ENCODE measurements at places on chromosomes 2 and 18. TPM values are rescaled to one million over a fixed set of nuclear protein-coding genes. Genes with fewer than 3 reads are reported as not detected.

OLA1 gene
- total RNA-seq = 45.8 TPM

TMEFF2 gene
- total RNA-seq = not detected

DNA sequence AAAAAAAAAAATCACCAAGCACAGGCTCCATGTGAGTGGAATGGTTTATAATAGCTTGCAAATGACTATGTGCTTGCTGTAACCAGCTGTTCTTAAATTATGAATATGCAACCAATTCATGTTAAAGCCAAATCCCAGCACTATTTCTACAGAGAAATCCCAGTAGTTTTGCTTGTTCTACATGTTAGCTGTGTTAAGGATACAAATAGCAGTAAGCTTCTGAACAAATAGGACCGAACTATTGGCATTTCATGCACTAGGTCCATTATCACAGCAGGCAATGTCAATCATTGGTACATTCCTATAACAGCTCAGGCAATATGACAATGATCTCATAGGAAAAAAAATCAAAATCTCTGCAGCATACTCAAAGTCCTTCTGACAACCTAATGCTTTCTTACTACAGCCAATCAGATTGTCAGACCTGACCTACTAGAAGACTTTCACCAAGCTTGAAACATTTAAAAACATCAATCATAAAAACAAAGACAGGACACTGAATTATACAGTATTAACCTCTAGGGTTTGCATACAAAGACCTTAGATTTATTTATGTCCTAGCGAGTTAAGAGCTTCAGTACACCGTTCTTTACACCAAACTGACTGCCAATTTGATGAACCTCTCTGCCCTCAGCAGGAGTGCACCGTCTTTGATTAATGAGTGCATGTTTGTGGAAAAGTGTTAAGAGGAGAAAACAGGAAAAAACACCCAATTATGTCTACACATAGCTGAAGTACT, 6.4 kb downstream of the BAZ2B start:
- no peak overlapping the region for H3K4me3 ChIP-seq
- no peaks in the 10 kb centered on the region for H3K27me3 ChIP-seq
- no peak for DNase-seq
- peaks cover 5% of the 10 kb centered on the region for H3K4me1 ChIP-seq
- no peaks in the 10 kb centered on the region for H3K36me3 ChIP-seq
- H3K27ac ChIP-seq = no peak overlapping the region

- no peaks in the 10 kb centered on the region for H3K36me3 ChIP-seq
- H3K4me1 ChIP-seq = no peaks in the 10 kb centered on the region
- no peak overlapping the region for H3K27ac ChIP-seq
- H3K27me3 ChIP-seq = no peaks in the 10 kb centered on the region
- no peak overlapping the region for H3K4me3 ChIP-seq
- DNase-seq = no peak
Observed at GRCh38 chr2:61677942-61678341, 139.8 kb upstream of the XPO1 start.

DNA sequence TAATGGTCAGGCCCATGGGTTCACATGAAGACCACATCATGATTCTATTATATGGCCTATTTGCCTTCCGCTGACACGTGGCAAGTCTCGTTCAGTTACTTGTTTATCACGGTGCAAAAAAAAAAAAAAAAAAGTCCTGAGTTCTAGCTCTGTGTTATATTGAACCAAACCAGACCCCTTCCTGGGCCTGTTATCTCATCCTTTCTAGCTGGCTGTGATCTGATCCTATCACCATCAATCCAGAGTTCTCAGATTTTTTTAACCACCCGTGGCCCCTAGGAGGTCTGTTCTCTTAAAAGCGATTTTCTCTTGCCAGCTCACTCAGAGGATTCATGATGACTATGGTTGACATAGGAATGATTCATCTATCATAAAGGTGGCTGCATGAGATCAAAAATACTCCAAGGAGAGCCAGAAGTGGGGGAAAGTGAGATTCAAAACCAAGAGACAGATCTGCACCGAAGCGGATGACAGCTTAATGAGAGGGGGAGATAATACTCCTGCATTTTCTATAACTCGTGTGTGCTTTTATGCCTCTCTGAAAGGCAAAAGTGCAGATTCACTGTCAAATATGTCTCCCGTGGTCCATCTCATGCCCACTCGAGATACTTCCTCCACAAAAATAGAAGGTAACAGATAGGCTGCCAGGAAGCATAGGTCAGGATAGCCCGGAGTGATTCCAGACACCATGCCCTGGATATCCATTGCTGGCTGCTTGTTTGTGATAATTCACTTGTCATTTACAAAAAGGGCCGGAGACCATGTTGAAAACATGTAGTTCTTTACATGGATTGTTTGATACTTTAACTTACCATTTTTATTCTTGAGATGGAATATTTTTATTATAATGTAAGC, 505.7 kb upstream of the KLHL29 start:
- no peak overlapping the region for H3K4me3 ChIP-seq
- H3K27me3 ChIP-seq = no peaks in the 10 kb centered on the region
- no peaks in the 10 kb centered on the region for H3K4me1 ChIP-seq
- H3K36me3 ChIP-seq = no peaks in the 10 kb centered on the region
- no peak overlapping the region for H3K27ac ChIP-seq
- no peak for DNase-seq

DNA sequence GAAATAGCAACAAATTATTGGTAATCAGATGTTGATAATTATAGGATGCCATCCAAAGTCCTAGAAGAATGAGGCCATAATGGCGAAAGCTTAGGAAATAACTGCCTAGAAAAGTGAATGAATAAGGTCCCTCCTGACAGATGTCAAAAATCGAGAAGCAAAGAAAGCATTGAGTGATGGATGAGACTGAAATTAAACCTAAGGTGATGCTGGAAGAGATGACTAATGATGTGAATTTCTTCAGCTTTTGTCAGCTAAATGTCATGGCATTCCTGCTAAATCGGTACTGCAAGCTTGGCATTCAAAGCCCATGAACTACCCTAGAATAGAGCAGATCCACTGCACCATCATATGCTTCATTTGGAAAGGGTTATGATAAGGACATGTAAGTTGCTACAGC, 74.8 kb upstream of the RGPD4 start:
- H3K27me3 ChIP-seq = no peaks in the 10 kb centered on the region
- no peak overlapping the region for H3K4me3 ChIP-seq
- H3K27ac ChIP-seq = no peak overlapping the region
- DNase-seq = no peak
- no peaks in the 10 kb centered on the region for H3K4me1 ChIP-seq

DNA sequence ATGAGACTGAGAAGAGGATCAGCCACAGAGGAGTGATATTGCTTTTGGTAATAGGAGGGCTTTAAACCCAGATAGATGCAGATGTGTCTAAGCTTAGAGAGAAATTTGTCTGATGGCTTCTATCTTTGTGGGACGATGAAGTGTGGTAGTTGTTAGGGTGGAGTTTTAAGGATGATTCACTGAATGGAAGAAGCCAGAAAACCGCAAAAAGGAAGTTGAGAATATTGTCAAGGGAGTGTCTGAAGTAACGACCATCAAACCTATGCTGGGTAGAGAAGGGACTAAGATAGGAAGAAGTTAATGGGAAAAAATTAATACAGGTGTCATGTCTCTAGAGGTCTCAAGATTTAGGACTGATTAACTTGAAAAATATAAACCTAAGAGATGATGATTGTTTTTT, 195.6 kb upstream of the MC4R start:
- H3K4me3 ChIP-seq = no peak overlapping the region
- no peaks in the 10 kb centered on the region for H3K4me1 ChIP-seq
- H3K27ac ChIP-seq = no peak overlapping the region
- no peaks in the 10 kb centered on the region for H3K27me3 ChIP-seq
- no peak for DNase-seq

Data from ovary (tissue), 10 donors.